Astrocyte of the cerebellum (primary cell): ENCODE measurements at places on chromosomes 11 and 22.

GRCh38 chr11:122742301-122743018, 86.9 kb downstream of the UBASH3B start:
- no peak for DNase-seq

- no peak for DNase-seq
Measured at GRCh38 chr11:15148169-15148568, 33.4 kb downstream of the INSC start.

DNA sequence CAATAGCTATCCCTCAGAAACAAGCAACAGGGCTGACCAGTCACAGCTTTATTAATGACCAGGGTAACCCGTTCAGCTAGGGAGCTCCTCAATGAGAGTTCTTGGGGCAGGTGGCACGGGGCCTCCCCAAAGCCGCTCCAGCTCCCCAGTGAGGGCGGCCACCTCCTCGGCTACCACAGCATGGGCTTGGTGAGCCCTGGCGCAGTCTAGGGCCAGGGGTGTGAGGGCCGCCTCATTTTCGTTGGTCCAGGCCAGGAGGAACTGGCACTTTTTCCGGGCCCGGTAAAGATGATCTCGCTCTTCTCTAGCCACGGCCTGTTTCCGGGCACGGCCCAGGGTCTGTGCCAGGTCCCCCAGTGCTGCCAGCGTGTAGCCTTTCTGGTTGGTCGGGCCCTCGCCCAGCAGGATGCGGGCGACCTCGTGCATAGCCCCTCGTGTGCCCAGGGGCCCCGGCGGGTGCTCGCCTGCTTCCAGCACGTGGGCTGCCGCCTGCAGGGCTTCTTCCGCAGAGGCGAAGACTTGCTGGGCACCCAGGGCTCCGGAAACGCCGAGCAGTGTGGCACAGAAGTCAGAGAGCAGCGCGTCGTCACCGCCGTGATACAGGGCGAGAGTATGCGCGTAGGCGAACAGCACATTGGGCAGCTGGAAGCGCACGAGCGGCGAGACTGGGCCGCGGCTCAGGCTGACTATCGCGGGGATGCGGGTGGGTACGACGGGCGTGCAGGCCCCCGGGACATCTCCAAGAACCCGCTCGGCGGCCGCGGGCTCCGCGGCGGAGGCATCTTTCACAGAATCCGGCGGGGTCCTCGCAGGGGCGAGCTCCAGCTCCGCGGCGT, 913 bp downstream of the ZNHIT2 start:
- DNase-seq = no peak

GRCh38 chr22:40015358-40015976, 20.7 kb downstream of the FAM83F start:
- no peak for DNase-seq

DNA sequence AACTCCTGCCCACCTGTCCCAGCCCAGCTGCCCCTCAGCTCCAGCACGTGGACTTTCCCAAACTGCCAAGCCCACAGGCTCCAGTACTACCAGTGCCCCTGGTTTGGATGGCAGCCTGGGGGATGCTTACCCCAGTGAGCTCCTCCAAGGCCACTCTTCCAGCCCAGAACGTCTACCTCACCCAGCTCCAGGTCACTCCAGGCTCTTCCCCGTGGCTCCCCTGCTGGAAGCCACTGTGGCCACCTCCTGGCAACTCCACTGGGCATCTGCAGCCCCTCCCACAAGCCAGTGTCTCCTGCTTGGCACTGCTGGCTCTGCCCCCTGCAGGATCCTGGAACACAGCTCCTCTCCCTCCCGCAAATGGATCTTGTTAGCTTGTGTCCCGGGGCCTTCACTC, 29.3 kb downstream of the LMO1 start:
- no peak for DNase-seq

DNA sequence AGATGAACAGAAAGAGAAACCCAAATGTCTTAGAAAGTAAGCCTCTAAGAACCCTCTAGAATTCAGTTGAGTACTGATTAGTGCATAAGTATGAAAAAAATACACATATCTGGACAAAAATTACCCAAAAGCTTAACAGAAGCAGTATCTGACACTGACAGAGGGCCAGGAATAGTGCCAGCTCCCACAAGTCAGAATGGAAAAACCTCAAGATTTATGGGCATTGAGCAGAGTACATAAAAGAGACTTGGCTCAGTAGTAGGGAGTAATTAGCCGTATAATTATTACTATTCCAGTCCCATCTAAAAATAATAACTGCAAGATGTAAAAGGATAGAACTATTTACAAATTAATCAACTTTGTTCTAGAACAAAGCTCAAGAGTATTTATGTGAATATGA, 834.5 kb downstream of the FAM181B start:
- peak; percentile 29 for DNase-seq

DNA sequence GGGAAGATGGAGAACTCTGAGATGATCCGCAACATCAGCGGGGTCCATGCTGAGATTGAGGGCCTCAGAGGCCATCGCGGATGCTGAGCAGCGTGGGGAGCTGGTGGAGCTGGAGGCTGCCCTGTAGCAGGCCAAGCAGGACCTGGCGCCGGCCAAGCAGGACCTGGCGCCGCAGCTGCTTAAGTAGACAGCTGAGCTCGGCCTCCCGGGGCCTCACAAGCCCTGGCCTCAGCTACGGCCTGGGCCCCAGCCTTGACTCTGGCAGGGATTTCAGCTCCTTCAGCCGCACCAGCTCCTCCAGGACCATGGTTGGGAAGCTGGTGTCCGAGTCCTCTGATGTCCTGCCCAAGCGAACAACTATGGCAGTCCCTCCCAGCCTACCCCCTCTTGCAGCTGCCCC, 7.3 kb upstream of the RNASEH2C start:
- no peak for DNase-seq

DNA sequence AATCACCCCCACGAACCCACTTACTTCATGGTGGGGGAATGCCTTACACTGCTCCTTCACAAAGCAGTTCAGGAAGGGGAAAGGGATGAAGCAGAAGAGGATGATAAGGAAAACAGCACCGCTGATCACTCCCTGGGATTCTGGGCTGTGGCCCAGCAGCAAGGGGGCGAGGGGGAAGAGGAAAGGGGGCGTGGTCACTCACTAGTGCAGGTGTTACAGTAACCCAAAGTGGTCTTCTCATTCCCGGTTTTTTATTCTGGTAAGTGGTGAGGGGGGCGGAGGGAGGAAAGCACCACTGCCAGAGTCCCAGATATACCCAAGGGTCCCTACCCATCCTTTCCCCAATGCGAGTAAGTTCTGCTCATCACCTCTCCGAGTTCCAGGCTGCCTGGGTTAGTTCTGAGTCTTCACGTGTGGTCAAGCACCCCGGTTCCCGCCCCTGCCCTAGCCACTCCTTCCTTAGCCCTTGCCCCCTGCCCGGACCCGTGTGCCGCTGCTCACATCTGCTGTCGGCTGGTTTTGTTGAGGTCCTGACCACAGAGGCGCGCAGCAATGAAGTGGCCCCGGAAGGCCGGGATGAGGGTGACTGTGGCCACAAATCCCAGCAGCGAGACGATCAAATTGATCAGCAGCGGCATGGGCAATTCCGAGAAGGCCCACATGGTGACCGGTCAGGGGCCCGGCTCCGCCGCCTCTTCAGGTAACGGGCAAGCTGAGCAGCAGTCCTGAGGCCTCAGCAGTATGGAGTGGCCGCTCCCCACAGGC, 477 bp downstream of the DPAGT1 start:
- DNase-seq = no peak

- peak; percentile 35 for DNase-seq
Measured at GRCh38 chr11:59097113-59097708, 9.8 kb upstream of the FAM111B start.
